A549 (cell line): ENCODE measurements at places on chromosomes 16 and 17.

DNA sequence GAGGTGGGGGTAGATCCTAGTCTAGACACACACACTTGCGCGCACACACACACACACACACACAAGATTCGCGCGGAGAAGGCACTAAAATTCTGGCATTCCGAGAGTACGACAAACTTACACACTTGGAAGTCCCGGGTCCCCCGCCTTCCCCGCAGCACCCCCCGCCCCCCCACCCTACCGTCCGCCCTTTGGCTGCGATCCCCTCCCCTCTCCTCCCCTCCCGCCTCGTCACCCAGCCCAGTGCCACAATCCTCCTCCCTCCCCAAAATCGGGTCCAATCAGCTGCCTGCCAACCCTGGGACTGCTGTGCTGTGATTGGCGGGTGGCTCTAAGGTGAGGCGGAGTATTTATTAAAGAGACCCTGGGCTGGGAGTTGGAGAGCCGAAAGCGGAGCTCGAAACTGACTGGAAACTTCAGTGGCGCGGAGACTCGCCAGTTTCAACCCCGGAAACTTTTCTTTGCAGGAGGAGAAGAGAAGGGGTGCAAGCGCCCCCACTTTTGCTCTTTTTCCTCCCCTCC is at the start of gene SOX9:
TSS of gene SOX9 (plus strand) at position 379 of the 522 bp plus-strand sequence. CDS start 372 bp downstream, outside the sequence.
- DNase-seq, result peak; percentile 96

DNA sequence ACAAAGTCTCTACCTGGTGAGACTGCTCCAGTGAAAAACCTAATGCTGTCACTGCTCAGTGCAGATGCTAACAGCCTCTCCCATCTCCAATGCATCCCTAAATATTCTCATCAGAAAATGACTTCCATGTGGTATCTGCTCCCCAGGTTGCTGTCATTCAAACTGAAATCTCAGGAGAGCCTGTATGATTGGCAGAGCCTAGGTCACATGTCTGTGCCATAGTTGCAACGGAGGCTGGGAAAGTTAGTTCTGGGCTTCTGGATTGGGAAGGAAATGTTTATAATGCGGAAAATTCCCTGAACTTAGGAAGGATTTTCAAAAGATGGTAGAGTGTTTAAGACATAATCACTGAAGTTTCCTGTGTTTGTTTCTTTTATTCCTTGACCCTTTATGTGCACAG is 206.4 kb upstream of the ZKSCAN2 start:
- no peak for DNase-seq

DNA sequence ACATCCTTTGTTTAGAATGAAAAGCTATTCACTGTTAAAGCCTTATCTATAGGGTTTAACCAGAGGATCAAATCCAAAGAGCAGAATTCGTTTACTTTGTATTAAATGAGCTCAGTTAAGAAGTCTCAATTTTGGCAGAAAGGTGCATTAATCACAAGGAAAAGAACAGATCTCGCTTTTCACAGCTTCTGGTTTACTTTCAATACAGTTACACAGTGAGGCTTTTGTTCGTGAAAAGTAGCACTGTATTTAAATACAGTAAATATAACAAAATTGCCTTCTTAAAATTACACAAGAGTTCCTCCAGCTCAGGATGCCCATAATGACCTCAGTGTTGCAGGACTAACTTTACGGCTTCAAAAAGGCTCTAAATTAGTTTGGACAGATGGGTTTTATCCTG is 669.1 kb upstream of the SALL1 start:
- no peak for DNase-seq

DNA sequence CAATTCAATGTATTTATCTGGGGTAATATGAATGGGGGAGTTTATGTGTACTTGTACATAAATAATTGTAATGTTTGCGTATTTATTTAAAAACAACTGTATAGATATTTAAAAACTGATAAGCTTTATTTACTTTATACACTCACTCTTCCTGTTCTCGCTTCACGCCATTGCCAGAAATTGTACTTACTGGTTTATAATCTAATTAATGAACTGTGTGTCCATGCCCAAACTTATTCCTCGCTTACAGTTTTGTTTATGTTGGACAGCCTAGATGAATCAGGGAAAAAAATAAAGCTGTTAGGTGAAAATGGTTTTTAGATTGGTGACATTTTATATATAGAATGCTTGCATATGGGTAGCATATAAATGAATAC is 30.8 kb downstream of the AATF start:
- no peak for DNase-seq

GRCh38 chr16:50576403-50577113 is 28.4 kb downstream of the NKD1 start:
- DNase-seq, result no peak

GRCh38 chr16:86362155-86362849 is 148.0 kb upstream of the FOXF1 start:
- no peak for DNase-seq

DNA sequence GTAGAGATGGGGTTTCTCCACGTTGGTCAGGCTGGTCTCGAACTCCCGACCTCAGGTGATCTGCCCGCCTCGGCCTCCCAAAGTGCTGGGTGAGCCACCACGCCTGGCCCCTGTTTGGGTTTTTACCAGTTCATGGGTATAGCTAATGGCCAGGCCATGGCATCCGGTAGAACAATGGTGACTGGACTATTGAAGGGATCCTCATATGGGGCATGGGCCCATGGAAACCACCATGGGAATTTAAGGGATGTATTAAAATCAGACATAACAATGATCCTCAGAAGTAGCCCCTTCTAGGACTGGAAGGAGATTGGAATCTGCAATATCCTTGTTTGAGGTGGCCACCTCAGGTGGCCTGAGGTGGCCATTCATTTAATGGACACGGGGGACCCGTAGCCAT is 17.5 kb upstream of the GUCY2D start:
- DNase-seq, result no peak

GRCh38 chr17:49910094-49910857 is 58.7 kb upstream of the DLX4 start:
- DNase-seq, result peak; percentile 39

- DNase-seq, result peak; percentile 95
These were observed at the start of gene ADGRG1 for GRCh38 chr16:57628008-57628781. TSS of gene ADGRG1 (plus strand) at chr16:57628630. CDS start at chr16:57650288, 21,658 bp downstream.

DNA sequence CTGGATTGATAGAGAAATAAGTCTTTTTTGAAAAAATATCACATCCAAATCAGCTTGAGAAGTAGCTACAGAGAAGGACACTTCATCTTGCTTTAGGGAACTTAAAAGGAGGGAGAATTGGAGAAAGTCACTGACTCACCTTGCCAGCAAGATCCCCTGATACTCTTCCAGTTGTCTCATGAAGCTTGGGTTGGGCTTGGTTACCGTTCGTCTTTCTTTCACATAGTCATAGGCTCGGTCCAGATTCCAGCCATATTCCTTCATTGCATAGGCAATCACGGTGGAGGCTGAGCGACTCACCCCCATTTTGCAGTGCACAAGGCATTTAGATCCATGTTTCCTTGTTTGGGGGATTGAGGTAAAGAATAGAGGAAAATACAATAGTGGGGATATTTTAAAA is 25.3 kb upstream of the CORO6 start:
- DNase-seq, result no peak

GRCh38 chr16:56861092-56861610 is 3.9 kb upstream of the SLC12A3 start:
- no peak for DNase-seq

DNA sequence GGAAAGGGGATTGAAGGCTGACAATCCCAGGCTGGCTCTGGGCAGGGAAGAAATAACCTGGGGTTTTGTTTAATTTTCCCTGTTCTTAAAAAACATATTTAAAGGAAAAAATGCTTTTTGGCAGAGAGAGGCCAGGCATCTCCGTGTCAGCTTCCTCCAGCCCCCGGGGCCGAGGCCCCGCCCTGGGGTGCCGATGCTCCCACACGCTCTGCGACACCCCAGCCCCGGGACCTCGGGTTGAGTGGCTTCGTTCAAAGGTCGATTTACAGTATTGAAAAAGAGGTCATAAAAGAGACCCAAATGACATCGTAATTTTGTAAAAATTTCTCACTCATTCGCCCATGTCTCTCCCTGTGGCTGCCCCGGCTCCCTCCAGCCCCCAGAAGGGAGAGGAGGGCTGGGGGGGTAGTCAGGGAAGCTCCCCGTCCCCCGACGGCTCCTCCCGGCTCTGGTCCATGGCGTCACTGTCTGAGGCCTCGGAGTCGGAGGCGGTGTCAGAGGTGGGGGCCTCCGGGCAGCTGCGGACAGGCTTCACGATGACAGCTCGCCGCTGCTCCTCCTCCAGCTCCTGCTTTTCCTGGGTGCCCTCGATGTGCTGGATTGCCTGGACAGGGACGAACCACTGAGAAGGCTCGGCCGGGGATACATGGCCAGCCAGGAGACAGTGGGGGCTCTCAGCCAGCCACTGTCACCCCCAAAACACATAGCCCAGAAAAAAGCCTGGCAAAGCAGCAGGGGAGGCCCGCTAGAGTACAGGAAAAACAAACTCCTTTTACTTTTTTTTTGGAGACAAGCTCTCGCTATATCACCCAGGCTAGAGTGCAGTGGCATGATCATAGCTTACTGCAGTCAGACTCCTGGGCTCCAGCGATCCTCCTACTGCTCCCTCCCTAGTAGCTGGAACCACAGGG is 14.9 kb downstream of the TFAP4 start:
- DNase-seq, result no peak

- DNase-seq, result no peak
These were observed 43.2 kb downstream of the AXIN2 start for GRCh38 chr17:65518256-65518655.

DNA sequence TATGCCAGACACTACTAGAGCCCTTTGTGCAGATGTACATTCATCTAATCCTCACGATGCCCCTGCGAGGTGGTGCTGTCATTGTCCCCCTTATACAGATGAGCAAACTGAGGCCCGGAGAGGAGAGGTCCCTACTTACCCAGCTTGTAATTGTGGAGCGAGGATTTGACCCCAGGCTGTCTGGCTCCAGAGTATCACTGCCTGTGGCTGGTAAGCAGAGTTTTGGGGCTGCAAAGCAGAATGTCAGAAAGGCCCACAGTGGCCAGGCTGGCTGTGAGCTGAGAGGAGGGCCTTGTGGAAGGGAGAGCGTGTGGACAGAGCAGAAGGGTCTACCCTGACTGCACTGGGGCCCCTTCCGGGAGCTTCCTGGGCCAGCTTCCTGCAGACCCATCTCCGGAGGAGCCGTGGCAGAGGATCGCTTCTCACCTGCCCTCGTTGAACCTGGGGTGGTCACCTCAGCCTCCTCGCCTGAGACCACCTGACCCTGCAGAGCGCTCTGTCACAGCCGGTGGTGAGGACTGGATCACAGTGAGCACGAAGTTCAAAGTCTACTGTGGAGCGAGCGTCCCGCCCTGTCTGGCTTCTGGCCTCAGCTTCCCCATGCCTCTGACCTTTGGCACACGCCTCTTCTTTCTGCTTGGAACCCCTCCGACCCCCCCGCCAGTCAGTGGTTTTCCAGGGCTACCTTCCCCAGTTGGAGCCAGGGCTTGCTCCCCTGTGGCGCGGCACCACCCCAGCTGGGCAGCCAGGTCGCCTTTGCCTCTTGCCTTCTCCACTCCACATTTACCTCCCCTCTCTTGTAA is 12.1 kb downstream of the CMIP start:
- no peak for DNase-seq

DNA sequence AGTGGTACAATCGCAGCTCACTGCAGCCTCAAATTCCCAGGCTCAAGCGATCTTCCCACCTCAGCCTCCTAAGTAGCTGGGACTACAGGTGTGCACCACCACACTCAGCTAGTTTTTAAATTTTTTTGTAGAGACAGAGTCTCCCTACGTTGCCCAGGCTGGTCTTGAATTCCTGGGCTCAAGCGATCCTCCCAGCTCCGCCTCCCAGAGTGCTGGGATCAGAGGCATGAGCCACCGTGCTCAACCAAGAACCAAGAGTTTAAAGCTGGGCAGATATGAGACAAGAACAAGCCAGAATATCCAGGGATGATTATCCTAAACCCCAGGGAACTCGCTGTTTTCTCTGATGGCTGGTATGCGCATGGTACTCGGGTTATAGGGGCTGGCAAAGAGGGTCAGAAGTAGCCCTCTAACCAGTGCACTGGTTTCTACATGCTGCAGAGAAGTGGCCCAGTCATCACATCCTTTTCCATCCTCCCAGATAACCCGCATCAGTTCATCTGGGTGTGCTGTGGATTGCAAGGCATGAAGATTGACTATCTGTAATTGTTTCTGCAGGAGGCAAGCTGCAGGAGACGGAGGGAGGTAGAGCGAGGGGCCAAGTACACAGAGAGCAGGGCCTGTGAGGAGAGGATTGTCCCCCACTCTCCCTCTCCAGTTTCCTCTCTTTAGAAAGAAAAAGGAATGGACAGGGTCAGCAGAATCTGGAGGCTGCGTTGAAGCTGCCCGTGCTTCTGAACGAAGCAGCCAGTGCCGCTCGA is 33.6 kb upstream of the TOB1 start:
- DNase-seq, result no peak

- DNase-seq, result no peak
These were observed 12.9 kb downstream of the VASN start for GRCh38 chr16:4384509-4384942.

DNA sequence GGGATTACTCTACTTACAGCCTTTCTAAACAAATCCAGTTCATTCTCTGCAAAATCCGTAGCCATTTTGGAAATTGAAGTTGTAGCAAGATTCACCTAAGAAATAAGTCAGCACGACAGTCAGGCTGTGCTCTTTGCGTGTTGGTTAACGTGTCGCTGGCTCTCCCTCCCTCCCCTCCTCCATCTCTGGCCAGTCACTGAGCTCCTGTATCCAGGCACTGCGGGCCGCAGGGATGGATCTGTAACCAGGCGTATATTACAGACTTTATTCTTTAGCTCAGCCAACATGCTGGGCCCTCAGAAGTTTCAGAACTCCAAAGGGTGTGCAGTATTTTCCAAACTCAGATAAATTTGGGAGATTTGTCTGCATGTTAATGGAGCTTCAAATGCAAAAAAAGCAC is 30.8 kb downstream of the KDM8 start:
- no peak for DNase-seq

DNA sequence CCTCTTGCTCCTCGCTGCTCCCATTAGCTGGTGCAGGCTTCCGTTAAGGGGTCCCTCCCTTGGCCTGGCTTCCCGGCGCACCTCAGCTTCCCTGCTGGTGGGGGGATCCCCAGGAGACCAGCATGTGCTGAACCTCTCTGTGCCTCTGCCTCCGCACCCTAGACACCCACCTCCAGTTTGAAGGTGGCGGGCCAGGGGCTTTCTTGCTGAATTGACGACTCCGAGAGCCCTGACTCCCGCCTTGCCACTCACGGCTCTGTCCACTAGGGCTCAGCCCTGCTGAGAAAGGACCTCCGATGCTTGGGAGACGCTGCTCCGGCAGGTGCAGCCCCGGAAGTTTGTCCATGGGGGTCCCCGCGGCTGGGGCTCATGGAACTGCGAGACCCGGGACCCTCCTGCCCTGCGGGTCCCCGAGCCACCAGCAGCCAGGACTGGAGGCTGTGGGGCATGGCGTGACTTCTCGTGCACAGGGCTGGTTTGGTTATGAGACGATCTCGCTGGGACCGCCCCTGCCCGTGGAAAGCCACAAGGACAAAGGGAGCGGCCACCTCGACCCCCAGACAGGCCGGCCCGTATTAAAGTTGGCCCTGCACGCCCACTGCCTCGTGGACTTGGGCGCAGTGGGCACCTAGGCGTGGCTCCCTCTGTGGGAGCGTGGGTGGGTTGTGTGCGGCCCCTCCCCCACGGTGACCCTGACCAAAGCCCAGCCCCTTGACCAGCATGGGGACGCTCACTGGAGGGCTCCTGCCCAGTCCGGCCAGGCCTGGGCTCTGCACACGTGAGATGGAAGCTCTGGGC is 8.1 kb downstream of the CHMP6 start:
- no peak for DNase-seq

GRCh38 chr17:59856859-59857794 is 35.6 kb downstream of the TUBD1 start:
- no peak for DNase-seq

- no peak for DNase-seq
These were observed 655 bp downstream of the HIRIP3 start for GRCh38 chr16:29994600-29995323.
